ENCODE measurements at places on chromosomes 7 and 10.

DNA sequence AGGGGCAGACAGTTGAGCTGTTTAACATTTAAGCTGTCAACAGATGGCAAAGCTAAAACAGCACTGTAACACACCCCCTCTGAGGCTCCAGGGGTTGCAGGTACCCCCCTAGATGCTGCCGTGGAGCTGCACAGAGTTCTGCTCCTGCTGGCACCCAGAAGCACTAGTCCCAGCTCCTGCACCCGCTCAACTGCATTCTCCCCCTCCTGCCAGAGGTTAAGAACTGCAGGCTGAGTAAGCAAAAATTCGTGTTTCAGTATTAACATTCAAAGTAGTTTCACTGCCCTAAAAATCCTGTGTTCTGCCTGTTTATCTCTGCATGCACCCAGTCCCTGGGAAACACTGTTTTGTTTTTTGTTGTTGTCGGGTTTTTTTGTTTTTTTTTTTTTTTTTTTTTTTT is 790.8 kb upstream of the KCND2 start:
- DNase-seq: no peak

- no peak for DNase-seq
Observed at GRCh38 chr7:142822714-142823113, 32.2 kb upstream of the EPHB6 start.

GRCh38 chr10:23148214-23148613 is 43.9 kb upstream of the PTF1A start:
- no peak for DNase-seq

- peak; percentile 9 for DNase-seq
Observed at GRCh38 chr7:54837168-54837567, 78.2 kb upstream of the SEC61G start.

DNA sequence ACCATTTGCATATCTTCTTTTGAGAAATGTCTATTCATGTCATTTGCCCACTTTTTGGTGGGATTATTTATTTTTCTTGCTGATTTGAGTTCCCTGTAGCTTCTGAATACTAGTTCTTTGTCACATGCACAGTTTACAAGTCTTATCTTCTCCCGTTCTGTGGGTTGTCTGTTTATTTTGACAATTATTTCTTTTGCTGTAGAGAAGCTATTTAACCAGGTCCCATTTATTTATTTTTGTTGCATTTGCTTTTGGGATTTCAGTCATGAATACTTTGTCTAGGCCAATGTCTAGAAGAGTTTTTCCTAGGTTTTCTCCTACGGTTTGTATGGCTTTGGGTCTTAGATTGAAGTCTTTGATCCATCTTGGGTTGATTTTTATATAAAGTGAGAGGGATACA is 32.9 kb downstream of the GPR22 start:
- no peak for DNase-seq

GRCh38 chr10:131982185-131982756 is 548 bp upstream of the BNIP3 start:
- no peak for DNase-seq

GRCh38 chr7:27160546-27161213 is 4.2 kb upstream of the HOXA7 start:
- peak; percentile 87 for DNase-seq

Measured in trophoblast cell (in vitro differentiated cells and primary cell).